ENCODE measurements at places on chromosomes 6 and 20.

DNA sequence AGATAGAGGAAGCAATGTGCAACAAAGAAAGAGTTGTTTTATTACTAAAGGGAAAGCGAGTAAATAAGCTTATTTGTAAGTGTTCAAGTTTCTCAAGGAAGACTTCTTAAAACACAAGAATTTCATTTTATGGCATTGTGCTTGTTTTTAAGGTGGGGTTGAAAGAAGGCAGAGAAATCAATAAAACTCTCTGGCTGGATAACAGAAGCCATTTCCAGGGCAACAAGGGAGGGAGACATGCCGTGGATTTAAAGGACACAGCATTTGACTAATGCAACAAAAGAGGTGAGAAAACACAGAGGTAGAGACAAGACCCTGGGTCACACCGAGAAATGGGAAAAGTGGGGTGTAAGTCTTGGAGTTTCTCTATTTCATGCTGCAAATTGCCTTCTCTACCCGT, 28.8 kb upstream of the GMPR start:
- DNase-seq = no peak

GRCh38 chr6:132902901-132903300, 88.5 kb downstream of the RPS12 start:
- DNase-seq = no peak

GRCh38 chr6:148367411-148368024, 24.9 kb downstream of the SASH1 start:
- DNase-seq = no peak

DNA sequence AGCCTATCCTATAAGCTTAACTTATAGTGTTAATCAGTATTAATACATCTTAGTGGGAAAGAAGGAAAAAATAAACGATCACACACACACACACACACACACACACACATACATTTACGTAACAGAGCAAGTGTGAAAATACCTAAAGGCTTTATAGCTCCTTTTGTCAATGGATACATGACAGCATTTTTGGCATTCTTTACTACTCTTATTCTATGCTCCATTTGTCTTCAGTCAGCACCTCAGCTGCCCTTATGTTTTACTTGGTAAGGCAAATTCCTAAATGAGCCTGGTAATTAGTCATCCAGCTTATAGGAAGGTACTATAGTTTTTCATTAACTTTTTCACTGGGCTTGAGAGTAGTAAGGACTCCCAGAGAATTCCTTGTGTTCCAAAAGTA, 25.1 kb upstream of the SLC17A3 start:
- DNase-seq = no peak

GRCh38 chr6:46989398-46989797, 52.7 kb downstream of the ADGRF1 start:
- DNase-seq = no peak

DNA sequence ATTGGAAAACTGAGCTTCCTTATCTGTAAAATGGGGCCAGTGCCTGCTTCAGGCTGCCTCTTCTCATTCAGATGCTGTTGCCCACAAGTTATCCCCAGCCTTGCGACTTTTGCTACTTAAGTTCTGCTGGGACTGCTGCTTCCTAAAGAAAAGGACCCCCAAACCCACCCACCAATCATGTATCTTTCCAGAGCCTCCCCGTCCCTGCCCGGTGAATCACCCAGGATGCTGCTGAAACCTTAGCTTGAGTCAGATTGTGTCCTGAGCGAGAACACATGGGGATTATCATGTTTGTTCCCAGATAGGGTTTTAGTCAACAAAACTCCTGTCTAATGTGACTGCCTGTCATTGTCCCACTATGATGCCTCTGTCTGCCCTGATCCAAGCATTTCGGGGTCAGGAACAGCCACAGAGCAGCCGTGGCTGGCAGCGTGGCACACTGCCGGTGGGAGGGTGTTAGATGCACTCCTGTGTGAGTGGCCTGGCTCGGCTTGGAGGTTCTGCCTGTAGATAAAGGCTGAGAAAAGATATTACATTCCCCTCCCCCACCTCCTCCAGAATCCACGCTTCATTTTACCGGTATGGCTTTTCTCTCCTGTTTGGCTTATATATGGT, 79.9 kb downstream of the TOX2 start:
- no peak for DNase-seq

DNA sequence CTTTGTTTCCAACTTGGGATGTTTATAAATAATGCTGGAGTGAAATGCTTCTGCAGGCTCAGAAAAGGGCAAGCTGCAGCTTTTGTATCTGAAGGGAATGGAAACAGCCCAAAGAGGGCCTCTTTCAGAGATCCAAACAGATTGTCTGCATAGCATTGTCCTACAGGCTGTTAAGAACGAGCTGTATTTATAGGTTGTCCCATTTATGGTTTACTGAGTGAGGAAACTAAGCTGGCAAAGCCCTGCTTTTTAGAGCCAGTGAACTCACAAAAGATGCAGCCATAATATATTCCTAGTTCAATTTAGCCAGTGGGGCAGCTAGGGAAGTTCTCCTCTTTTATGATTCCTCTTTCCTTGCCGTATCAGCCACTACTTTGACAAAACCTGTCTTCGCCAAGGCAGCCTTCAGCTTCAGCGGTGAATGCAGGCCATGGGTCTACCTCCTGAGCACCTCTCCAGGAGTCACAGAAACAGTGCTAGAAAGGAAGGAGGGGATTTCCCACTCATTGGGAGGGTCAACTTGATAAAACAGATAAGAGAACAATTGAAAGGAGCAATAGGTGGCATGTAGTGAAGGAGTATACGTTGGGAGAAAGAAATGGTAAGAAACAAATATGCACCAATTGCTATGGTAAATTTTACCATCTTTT, 15.0 kb downstream of the KIAA0319 start:
- no peak for DNase-seq

- no peak for DNase-seq
Measured at GRCh38 chr20:51022803-51023616, at the start of gene KCNG1. KCNG1 (minus strand) TSS chr20:51023107; CDS start chr20:51010338, 12,769 bp downstream.

- no peak for DNase-seq
Measured at GRCh38 chr6:96939007-96939805, 14.7 kb downstream of the KLHL32 start.

GRCh38 chr6:24441599-24441904, 38.8 kb downstream of the MRS2 start:
- no peak for DNase-seq

- no peak for DNase-seq
Measured at GRCh38 chr6:170221753-170222400, 69.0 kb downstream of the DLL1 start.

DNA sequence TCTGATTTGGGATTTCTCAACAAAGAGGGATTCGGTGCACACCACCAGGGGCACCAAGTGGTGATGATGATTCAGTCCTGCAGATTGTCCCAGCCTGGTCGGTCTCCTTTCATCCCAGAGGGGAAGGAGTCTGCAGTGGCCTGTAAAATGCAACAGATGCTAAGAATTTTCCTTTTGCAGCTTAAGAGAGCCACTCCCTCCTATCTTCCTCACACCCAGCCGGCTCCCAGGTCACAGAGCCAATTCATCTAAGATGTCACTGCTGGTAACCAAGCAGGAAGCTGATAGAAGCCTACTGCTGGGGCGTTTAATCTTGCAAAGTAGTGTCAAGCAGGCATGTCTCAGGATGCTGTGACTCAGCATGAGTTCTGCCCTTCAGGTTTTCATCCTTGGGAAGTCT, 203.8 kb upstream of the LRFN2 start:
- DNase-seq = no peak

DNA sequence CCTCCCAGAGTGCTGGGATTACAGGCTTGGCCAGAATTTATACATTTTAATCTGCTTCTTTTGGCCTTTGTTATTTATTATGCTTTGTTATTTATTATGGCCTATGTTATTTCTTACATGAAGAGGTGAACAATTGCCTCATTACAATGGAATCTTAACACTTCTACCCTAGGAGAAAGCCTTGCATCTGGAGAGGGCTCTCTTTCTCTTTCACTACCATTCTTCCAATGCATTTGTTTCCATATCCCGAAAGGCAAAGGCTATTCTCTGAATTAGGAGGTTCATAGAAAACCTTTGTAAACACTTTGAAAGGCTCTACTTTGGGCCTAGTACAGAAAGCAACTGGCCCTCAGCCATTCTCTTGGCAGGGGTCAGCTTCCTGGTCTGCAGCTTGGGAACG, 19.9 kb upstream of the DEK start:
- DNase-seq = no peak

DNA sequence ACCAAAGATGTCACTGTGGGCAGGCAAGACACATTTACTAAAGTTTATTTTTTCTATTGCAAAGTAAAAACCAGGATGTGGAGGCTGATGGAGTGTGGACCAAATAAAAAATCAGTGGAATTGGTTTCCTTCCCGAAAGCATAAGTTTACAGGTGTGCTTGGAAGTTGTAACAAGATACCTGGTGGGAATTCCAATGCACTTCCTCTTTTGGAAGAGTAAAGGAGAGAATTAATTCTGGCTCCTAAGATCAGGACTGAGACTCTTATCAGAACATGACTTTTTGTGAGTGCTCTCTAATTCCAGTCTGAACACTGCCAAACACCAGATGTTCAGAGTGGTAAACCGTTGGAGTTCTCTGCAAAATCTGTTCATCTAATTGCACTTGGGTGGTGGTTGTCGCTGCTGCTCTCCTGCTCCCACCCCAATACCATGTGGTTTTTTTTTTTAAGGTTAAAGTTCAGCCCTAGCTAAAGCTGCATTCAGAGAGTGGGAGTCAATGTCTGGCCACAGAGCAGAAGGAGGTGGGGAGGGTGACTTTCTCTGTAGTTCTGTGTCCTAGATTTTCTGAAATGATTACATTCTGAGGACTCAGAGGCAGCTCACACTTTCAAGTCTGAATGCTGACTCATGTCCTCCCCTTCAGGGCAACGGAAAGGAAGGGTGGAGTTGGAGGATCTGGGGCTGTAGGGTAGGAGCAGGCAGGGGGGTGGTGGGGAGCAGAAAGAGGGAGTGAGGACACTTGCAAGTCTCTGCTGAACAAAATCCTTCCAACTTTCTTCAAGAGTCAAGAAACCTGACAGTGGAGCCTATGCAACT, 275.8 kb upstream of the PRDM1 start:
- no peak for DNase-seq

- DNase-seq = no peak
Measured at GRCh38 chr20:62267543-62267942, 29.2 kb downstream of the OSBPL2 start.

- DNase-seq = no peak
Measured at GRCh38 chr20:51902933-51903332, 100.6 kb upstream of the SALL4 start.

- DNase-seq = no peak
Measured at GRCh38 chr6:161409353-161409752, 135.5 kb upstream of the AGPAT4 start.

DNA sequence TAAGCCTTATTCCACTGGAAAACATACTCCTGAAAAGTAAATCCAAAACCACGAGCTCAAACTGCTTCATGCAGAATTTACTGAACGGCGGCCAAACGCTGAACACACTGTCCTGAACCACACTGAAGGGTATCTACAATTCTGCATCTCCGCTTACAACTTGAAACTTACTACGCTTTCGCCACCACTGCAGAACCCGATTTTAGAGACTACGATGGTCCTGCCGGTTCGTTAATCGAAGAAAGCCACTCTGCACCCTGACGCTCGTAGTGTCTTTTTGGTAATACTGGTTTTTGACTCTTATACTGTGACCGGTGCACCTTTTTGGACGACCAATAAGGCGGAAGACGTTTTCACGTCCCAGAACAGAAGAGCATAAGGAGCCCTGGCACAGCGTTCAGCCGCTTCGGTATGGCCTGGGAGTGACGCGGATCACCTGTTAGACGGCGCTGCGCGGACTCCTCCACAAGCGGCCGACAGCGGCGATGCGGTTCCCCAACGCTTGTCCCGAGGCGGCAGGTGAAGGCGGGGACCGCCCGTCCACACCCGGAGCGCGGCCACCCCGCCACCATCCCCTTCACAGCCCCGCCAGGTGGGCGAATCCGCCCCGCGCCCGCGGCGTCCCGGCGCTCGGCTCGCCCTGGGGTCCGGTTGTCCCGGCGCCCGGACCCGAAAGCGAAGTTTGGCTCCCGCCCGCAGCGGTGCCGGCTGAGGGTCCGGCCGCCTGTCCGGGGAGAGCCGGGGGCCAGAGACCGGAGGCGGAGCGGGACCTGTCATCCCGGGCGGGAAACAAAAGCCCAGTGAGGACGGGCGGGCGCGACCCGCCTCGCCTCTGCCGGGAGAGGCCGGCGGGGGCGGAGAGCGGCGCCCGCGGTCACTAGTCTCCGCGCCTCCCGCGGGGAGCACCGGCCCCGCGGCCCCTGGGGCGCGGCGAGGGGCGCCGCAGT, 784 bp downstream of the FKBP5 start:
- no peak for DNase-seq

GRCh38 chr6:115220551-115221159, 840.0 kb downstream of the FRK start:
- no peak for DNase-seq

- DNase-seq = no peak
Measured at GRCh38 chr6:167990016-167990945, 7.2 kb upstream of the KIF25 start.

- no peak for DNase-seq
Measured at GRCh38 chr6:135280375-135281136, 99.4 kb downstream of the MYB start.

DNA sequence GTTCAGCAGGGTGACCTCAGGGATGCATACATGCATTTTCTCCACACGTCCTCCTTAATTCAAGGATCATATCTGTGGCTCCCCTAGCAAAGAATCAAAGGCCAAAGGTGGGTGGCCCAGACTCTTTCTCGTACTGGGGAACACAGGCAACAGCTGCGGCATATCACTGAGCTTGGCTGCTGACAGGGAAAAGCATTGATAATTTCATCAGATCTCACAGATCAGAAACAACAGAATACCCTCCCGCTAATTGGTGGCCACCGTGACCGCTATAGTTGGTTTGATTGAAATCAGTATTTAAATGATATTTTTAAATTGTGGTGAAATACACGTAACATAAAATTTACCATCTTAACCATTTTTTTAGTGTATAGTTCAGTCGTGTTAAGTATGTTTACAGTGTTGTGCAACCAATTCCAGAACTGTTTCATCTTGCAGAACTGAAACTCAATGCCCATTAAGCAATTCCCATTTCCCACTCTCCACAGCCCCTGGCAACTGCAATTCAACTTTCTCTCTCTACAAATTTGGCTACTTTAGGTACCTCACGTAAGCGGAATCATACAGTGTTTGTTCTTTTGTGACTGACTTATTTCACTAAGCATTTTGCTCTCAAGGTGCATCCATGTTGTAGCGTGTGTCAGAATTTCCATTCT, 74.7 kb upstream of the TMEM170B start:
- no peak for DNase-seq

GRCh38 chr20:64156136-64156885, 7.9 kb upstream of the MYT1 start:
- DNase-seq = no peak

GRCh38 chr6:123062670-123063069, 66.6 kb downstream of the CLVS2 start:
- no peak for DNase-seq

All from vagina (tissue), 2 donors.